ENCODE measurements at places on chromosomes 3 and 15.
A peak's percentile ranks its signal among the peaks of the same experiment; 100 is the strongest.

GRCh38 chr3:143266927-143267326 is 147.4 kb downstream of the CHST2 start:
- H3K36me3 ChIP-seq = no peaks in the 10 kb centered on the region
- no peaks in the 10 kb centered on the region for H3K4me1 ChIP-seq
- H3K27me3 ChIP-seq = no peaks in the 10 kb centered on the region

GRCh38 chr3:116338713-116339112 is 106.6 kb downstream of the LSAMP start:
- no peaks in the 10 kb centered on the region for H3K4me1 ChIP-seq
- H3K4me3 ChIP-seq = no peak overlapping the region

DNA sequence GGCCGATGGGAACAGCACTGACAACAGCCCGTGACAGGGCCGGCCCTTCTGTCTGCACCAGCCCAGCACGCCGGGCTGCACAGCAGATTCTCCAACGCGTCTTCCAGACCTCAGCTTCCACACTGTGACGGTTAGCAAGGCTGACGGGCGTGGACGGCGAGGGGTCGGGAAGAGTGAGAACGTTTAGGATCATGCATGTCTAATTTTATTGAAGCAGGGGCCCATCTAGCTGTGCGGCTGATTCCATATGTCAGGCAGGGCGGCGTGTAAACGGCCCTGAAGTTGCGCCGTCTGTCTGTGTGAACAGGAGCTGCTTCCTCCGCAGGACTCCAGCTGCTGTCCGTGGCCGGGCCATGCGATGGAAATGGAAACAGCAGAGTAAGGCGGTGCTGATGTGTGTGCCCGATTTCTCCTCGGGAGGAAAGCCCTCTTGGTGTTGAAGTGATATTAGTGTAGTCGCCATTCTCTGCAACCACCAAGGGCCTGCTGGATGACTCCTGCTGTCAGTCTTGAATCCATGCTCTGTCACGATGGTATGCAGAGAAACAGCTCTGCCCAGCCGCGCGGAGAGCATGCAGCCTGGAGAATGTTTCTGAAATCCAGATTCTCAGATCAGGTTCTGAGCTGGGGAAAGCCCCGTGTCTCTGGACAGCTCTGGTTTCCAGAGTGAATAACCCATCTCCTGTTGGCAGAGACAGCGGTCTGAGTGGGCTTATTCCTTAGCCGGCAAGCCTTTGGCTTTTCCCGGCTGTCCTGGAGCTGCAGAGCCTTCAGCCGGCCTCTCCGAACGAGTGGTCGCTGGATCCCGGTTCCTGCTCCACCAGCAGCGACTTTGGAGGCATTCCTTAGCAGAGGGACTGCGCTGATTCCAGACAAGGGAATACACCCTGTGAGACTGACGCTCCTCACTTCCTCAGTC is 158.1 kb upstream of the UBE3A start:
- H3K27ac ChIP-seq = no peak overlapping the region
- H3K36me3 ChIP-seq = no peaks in the 10 kb centered on the region
- H3K27me3 ChIP-seq = no peaks in the 10 kb centered on the region
- H3K4me1 ChIP-seq = no peaks in the 10 kb centered on the region
- H3K4me3 ChIP-seq = no peak overlapping the region

DNA sequence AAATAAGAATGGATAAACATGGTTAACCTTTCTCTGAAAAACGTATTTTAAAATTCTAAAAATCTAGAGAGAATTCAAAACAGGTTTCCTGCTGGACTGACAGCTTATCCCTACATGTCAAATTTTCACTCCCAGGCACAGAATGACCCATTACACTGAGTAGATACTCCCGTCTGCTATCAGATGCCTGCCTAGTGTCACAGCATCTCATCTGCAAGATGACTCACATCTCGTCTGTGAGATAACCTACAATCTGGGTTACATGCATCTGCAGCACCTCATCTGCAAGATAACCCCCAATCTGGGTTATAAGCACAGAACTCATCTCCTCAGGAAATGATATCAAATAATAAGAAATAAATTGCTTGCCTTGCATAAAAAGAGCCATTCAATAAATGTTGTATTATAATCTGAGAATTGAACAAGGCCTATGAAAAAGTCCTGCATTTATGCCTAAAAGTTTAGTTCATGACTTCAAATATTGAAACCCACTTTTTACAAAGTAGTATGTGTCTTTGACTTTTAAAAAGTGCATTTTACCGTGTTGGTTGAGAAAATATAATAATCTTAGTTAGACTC is 188.3 kb upstream of the THBS1 start:
- H3K4me3 ChIP-seq = no peak overlapping the region
- H3K36me3 ChIP-seq = no peaks in the 10 kb centered on the region
- H3K27me3 ChIP-seq = no peaks in the 10 kb centered on the region
- no peak for DNase-seq
- no peaks in the 10 kb centered on the region for H3K4me1 ChIP-seq

DNA sequence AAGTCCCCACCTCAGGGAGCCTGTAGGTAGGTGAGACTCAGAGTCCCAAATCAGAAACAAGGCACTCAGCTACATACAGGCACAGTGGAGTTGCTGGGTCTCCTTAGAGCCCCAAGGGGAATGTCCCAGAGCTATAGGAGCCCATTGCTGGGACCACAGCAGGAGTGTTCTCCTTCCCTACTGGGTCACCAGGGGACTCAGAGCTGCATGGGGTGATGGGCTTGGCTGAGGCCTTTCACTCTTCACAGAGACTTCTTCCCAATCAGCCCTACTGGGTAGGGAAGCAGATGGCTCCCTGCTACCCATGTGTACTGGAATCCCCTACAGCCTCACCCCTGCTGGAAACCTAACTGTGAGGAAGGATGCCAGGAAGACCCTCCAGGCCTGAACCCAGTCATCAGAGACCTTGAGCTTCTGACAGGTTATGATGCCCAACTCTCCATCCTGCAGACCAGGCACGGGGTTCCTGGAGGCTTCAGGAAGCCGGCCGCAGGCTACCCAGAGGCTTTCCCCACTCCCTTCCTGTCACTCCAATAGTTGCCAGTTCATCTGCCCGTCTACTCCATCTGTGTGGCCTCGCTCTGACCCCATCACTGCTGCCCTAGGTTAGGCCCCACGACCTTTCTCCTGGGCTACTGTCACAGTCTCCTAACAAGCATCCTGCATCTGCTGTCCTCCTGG is 24.0 kb downstream of the RASGRF1 start:
- no peaks in the 10 kb centered on the region for H3K36me3 ChIP-seq
- no peak overlapping the region for H3K4me3 ChIP-seq
- no peak overlapping the region for H3K27ac ChIP-seq
- no peaks in the 10 kb centered on the region for H3K27me3 ChIP-seq
- H3K4me1 ChIP-seq = no peaks in the 10 kb centered on the region
- DNase-seq = no peak

GRCh38 chr15:101316529-101316928 is 21.5 kb upstream of the SNRPA1 start:
- peaks cover 1% of the 10 kb centered on the region for H3K4me1 ChIP-seq
- no peak overlapping the region for H3K4me3 ChIP-seq
- no peaks in the 10 kb centered on the region for H3K27me3 ChIP-seq
- H3K27ac ChIP-seq = no peak overlapping the region

- no peak overlapping the region for H3K4me3 ChIP-seq
- no peaks in the 10 kb centered on the region for H3K27me3 ChIP-seq
- H3K4me1 ChIP-seq = no peaks in the 10 kb centered on the region
- no peak overlapping the region for H3K27ac ChIP-seq
Observed at GRCh38 chr3:53483821-53484220, 10.6 kb upstream of the CACNA1D start.

GRCh38 chr15:41562784-41563198 is 3.8 kb downstream of the TYRO3 start:
- no peaks in the 10 kb centered on the region for H3K27me3 ChIP-seq
- peak overlapping the region; percentile 83 for H3K27ac ChIP-seq
- H3K36me3 ChIP-seq = no peaks in the 10 kb centered on the region
- DNase-seq = peak; percentile 88

GRCh38 chr3:175777495-175777894 is 918.4 kb downstream of the NAALADL2 start:
- no peak for DNase-seq
- no peaks in the 10 kb centered on the region for H3K27me3 ChIP-seq
- no peak overlapping the region for H3K4me3 ChIP-seq
- no peak overlapping the region for H3K27ac ChIP-seq

- DNase-seq = no peak
- H3K27ac ChIP-seq = no peak overlapping the region
- no peaks in the 10 kb centered on the region for H3K36me3 ChIP-seq
- no peaks in the 10 kb centered on the region for H3K4me1 ChIP-seq
- no peak overlapping the region for H3K4me3 ChIP-seq
- H3K27me3 ChIP-seq = no peaks in the 10 kb centered on the region
Observed at GRCh38 chr15:93382200-93382820, 293.3 kb upstream of the RGMA start.

DNA sequence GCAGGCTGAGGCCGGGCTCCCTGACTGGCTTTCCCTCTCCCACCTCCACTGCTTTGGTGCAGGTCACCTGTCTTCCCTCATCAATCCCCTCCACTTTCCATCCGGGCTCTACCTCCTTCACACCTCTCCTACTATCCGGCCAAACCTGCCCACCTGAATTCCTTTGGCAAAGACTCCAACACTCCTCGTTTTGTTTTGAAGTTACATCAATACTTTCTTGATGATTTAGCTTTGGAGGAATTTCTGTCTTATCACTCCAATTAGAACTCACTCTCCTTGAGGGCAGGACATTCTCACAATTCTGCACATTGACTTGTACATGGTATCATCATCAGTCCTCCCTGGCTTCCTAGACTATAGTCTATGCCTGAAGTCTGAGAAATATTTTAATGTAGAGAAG is 20.4 kb downstream of the LDHAL6B start:
- H3K27ac ChIP-seq = no peak overlapping the region
- DNase-seq = no peak
- H3K36me3 ChIP-seq = no peaks in the 10 kb centered on the region
- H3K4me3 ChIP-seq = no peak overlapping the region

Measured in ovary (tissue), 10 donors.